ENCODE measurements at places on chromosomes 12 and 14.

DNA sequence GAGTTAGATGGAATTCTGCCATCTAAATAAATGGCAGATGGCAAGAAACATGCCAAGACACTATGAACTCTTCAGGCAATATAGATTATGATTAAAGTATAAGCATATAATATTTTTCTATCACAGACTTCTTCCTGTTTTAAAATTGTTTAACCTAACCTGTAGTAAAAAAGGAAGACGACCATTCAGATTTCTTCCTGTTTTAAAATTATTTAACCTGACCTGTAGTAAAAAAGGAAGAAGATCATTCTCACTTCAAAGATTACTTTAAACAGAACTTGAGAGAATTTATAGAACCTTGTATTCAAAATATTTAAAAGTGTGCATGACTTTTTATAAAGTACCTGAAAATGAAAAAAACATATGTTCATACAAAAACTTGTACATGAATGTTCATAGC is 63.5 kb downstream of the RPS6KA5 start:
- no peak for DNase-seq

DNA sequence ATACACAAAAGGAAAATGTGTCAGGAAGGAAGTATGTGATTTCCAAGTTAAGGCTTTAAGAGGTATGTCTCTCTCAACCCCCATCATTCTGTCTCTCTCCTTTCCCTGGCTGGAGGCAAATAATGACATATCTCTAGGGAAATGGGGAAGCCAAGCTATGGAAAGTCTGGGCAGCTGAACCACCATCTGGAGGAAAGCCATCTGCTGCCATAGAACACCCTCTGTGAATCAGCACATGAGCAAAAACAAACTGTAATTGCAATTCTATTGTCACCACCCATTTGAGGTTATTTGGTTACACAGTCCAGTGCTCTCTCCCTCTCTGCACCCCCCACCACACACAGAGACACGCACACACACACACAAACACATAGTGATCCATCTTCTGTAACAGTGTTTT is 766.2 kb downstream of the FLRT2 start:
- no peak for DNase-seq

- DNase-seq = no peak
Measured at GRCh38 chr12:114799574-114800487, 115.9 kb upstream of the TBX3 start.

- no peak for DNase-seq
Measured at GRCh38 chr12:3259973-3260372, 182.8 kb downstream of the TSPAN9 start.
